ENCODE measurements at places on chromosomes 13 and 19. TPM values are rescaled to one million over a fixed set of nuclear protein-coding genes. Genes with fewer than 3 reads are reported as not detected.

- H3K27ac ChIP-seq, result peak overlapping the region; percentile 88
- H3K36me3 ChIP-seq, result peaks cover 11% of the 10 kb centered on the region
- no peaks in the 10 kb centered on the region for H3K27me3 ChIP-seq
- H3K4me1 ChIP-seq, result peaks cover 11% of the 10 kb centered on the region
- peak; percentile 71 for DNase-seq
These were observed 4.3 kb downstream of the BBC3 start for GRCh38 chr19:47226426-47227351.

The DIRAS1 gene
- total RNA-seq, result not detected

GRCh38 chr13:23776698-23777574 lies 112.3 kb downstream of the MIPEP start:
- H3K36me3 ChIP-seq, result no peaks in the 10 kb centered on the region
- peaks cover 2% of the 10 kb centered on the region for H3K27me3 ChIP-seq
- no peak for DNase-seq
- H3K4me1 ChIP-seq, result peaks cover 11% of the 10 kb centered on the region
- no peak overlapping the region for H3K27ac ChIP-seq
- H3K4me3 ChIP-seq, result no peak overlapping the region

The RAP2A gene
- 21.3 TPM for total RNA-seq

- no peaks in the 10 kb centered on the region for H3K36me3 ChIP-seq
- H3K4me3 ChIP-seq, result no peak overlapping the region
- H3K4me1 ChIP-seq, result no peaks in the 10 kb centered on the region
- no peak overlapping the region for H3K27ac ChIP-seq
These were observed 180.6 kb downstream of the COG6 start for GRCh38 chr13:39836038-39836437.

The ASF1B gene
- 76.3 TPM for total RNA-seq

The NTN5 gene
- total RNA-seq, result 0.54 TPM

Measured in activated T-helper 1 cell treated with anti-CD3 and anti-CD28 coated beads, Interleukin-12 subunit alpha, Interleukin-12 subunit beta, Interleukin-2, Interleukin-4 antibody, amounts not matched to agents 30 ng/mL and 10 ng/mL and 1 ng/mL, durations not matched to agents 14 hours and 24 hours and 36 hours (primary cell).